ENCODE measurements at places on chromosomes 3 and 15.

DNA sequence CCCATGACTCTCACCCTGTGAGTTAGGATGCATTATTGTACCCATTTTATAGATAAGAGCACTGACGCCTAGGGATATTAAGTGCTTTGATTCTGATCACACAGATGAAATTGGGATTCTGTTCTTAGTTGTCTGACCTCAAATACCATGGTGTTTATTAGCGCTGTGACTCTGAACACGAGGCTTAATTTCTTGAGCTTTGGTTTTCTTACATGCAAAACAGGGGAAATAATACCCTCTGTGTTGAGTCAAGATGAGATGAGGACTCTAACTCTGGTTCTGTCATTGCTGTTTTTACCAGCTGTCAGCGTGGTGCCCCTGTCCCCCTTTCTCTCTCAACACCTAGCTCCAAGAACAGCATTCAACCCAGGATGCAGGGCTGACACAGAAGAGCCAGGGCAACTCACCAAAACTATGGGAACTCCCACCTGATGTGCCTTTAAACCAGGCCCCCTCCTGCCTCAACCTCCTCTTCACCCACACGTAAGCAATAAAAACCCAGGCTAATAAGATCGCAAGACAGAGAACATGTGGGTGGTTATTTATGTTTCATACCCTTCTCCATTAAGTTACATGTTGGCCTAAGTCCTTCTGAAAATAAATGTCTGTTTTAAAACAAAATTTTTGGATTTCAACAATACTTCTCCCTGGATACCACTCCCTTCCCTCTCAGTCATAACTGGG is 100.1 kb upstream of the SPATA12 start:
- DNase-seq = no peak

GRCh38 chr3:33658991-33659848 is 58.8 kb downstream of the CLASP2 start:
- no peak for DNase-seq

DNA sequence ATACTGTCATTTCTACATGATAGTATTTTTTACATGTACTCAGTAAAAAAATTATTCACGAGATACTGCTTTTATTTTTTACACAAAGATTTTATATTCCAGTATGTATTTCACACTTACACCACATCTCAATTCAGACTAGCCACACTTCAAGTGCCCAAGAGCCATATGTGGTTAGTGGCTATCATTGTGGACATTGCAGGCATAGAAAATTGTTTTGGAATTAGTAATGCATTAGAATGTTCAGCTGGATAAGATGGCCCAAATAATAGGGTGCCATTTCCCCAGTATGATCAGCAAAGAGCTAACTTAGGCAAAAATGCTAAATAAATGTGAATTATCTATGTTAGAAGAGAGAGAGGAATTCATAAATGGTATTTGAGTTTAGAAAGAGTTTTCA is 203.8 kb upstream of the MCTP2 start:
- no peak for DNase-seq

DNA sequence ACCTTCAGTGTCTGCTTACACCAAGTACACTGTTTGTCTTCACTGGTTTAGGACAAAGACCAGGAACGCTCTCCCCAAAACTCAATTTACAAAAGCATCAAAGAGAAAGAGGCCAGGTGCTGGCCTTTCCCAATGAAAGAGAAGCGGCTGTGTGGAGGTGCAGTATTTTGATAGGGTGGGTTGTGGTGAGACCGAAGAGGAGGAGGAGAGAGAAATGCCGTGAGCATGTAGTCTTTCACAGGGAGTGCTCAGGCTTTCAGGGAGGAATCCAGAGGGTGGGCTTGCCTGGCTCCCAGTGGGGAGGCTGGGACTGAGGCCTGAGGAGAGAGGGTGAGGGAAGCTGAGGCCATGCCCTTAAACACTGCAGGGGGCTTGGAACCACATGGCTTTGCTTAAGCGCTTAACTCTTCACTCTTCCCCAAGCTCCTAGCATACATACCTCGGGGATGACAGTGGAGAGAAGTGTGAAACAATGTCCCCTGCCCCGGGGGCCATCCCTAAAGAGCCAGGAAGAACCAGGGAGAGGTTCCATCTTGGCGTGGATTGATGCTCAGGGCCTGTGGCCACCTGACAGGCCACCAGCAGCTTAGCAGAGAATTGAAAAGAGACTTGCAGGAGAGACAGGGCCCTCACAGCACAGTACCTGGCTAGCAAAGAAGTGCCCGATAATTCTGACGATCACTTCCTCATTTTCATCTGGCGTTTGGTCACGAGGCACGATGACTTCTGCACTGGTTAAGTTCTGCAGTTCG is 60.5 kb downstream of the SENP2 start:
- DNase-seq = no peak

- DNase-seq = no peak
Observed at GRCh38 chr15:59999612-60000112, 4.4 kb upstream of the FOXB1 start.

- DNase-seq = no peak
Observed at GRCh38 chr15:89521605-89522004, 25.2 kb upstream of the RHCG start.

DNA sequence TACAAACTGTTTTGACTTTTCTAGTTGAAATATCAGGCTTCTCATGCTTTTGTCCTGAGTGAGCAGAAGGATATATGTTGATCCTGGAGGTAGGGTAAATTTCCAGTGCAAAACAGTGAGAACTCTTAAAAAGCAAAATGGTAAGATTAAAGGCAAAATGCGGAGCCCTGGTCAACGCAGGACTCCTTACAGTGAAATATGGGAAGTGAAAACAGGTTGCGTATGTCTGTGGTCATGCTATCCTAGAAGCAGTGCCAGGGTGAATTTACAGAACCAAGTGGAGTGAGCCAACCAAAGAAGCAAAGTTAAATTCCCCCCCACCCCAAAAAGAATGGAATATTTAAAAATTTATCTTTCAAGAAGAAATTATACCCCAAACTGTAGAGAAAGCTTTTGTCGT is 256.4 kb downstream of the NR2F2 start:
- no peak for DNase-seq

DNA sequence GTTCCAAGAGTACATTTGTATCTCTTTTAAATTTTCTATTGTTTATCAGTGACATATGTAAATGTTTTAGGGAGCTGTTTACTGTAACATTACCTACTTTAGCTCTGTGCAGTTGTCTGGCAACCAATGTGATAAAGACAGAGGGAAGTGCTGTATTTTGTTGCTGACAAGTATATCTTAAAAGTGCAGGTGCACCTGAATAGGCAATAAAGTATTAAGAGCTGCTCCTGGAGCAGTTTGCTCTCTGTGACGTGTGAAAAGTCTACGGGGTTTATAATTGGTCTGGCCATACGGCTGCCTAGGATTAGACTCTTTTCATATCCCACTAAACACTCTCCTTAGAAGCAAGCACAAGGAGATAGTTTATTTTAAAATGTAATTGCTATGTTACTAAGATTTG is 178.3 kb downstream of the IGF1R start:
- DNase-seq = no peak

GRCh38 chr15:96320703-96321638 is 9.5 kb upstream of the NR2F2 start:
- no peak for DNase-seq

DNA sequence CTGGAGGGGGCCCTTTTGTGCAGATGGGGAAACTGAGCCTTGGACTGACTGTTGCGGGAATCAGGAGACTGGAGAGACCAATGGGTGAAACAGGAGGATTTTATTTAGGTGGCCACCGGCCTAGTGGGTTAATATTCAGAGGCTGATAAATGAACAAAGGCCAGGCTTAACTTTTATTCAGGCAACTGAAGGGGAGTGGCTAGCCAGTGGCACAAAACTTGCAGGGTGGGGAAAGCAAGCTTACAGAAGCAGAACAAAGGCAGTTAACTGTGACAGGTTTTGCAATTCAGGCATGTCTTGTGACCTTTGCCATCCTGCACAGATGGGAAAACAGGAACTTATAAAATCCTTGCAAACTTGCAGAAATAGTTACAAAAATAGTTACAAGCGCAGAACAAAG is 24.9 kb upstream of the ACAD9 start:
- DNase-seq = no peak

GRCh38 chr15:67512140-67512539 is 8.8 kb upstream of the C15orf61 start:
- no peak for DNase-seq

DNA sequence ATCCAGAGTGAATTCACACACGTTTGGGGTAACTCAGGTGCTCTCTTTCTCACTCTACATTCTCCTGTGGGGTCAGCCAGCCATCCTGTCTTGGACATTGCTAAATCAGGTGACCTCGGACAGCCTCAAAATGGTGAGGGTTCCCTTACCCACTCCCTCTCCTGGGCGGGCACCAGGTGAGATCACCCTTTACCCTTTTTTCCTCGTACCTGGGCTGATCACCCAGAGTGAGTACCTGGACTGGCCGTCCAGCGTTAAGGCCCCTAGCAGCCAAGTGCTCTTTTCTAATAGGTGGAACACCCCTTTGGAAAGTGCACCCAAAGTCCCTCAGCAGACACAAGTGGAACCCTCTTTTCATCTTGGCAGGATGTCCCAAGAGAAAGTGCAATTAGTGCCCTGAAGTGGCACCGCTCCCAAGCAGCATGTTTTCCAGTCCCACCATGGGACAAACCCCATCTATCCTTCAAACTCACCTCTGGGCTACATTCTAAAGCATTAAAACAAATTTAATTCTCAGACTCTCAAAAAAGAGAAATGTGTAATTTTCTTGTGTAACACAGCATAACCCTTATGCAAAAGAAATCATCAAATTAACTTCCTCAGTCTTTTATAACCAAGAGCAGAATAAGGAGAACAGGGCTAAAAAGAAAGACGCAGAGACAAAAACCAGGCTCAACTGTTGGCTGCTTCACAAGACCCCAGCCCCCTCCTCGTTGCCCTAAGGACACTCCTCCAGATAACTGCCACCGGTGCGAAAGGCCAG is 20.7 kb downstream of the TRANK1 start:
- no peak for DNase-seq

DNA sequence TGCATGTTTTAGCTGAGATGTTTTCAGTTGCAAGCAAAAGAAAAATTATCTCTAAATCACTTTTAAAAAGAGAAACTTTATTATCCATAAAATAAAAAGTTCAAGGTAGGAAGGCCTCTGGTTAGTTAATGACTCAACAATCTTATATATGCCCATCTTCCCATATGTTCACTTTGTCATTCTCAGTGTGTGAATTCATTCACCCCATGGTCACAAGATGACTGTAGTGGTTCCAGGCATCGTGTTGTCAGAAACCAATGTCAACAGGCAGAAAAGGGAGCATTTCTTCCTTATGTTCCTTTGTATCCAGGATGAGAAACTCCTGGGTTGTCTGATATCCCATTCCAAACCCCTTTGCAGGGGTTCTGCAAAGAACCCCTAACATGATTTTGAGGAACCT is 119.9 kb upstream of the RAP2B start:
- no peak for DNase-seq

DNA sequence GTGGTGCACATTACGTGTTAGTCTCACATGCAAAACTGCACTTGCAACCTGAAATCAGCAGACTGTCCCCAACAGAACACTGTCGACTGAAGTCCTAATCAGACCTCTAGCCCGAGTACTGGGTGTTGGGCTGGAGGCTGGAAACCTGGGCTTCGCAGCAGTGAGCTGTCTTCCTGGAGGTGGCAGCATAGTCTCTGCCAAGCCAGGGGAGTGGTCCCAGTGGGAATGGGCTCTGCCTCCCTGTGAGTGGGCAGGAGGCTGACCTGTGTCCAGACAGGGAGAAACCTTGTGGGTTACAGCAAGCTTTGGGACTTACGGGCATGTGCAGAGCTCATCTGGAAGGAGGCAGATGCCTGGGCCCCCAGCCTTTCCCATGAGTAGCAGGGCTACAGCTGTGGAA is 38.2 kb upstream of the MYZAP start:
- DNase-seq = no peak

GRCh38 chr3:146334151-146334550 is 83.2 kb upstream of the PLSCR4 start:
- no peak for DNase-seq

DNA sequence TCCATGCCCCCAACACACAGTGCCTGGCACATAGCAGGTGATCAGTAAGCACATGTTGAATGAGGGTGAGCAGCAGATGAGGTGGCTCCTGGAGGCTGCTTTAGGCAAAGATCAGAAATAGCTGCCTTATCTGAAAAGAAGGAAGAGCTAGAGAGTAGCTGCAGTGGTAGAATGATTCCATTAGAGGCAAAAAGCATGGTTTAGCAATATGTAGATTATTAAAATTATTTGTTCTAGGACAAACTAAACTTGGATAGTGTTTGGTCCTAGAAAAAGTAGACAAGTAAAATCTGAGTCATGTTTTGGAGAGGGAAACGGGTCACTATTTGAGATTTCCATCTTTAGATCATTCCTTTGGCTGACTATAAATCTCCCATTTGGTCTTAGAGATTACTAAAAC is 32.1 kb downstream of the KIF7 start:
- DNase-seq = no peak

DNA sequence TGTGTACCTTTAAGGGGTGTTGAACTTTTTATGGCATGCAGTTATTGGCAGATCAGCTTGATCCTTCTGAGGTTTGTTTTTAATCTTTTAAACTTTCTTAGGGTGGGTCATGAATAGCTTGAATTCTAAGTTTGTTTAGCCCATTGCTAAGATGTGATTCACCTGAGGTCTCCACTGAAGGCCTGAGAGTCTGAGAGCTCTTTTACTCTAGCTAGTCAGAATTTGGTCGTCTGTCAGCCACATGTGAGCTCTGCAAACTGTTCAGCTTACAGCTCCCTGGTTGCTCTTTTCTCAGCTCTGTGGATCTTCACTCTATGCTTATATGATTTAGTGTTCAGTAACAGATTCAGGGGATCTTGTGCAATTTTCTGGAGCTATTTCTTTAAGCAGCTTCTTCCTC is 161.3 kb downstream of the ABHD5 start:
- DNase-seq = no peak

DNA sequence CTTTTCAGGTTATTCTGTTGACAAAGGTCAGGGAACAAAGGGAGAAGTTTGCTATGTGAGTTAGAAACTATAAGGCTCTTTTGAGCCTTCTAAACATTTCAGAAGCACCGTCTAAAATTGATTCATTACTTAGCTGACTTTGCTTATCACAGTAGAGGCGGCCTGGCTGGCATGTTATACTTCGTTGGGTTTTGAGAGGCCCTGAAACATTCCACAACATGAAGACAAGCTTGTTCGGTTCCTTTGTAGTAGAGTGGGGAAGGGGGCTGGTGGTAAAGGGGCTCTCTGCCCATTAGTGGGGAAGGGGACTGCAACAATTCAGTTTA is 23.6 kb downstream of the ZBTB38 start:
- DNase-seq = no peak

DNA sequence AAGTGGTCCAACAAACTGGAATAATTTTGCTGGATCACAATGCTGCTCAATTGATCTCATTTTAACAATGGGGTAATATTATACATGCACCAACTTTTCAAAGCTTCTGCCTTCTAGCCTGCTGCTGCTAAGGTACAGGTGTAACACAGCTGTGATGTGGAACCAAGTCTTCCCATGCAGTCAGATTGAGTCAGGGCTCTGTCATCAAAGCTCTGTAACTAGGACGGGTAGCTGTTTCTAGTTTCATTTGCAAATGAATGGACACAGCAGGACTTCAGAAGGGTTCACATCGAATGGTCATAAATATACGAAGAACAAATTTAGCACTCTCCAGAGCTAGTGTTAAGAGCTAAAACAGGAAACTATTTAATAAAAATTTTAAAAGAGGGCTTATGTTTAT is 189.2 kb downstream of the USP13 start:
- DNase-seq = no peak

Data from activated CD4-positive, alpha-beta T cell treated with anti-CD3 and anti-CD28 coated beads for 4 hours (primary cell).